ENCODE measurements at places on chromosomes 11 and 22.

DNA sequence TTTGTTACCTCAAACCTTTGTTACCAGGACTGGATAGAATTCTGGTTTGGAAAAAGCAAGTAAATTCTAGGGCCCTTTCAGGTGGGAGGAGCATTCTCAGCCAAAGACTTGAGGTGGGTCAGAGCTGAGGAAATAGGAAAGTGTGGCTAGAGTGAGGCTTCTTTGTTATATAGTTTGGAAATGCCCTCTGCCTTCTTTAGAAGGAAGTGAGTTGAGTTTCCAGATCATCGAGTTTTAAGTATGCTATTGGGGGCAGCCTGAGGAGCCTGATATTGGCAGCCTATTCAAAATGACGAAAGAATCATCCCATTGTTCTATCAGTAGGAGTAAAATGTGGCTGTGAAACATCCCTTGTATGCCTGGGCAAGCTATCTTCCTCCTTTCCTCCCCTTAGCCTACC lies 134.1 kb downstream of the ARHGAP42 start:
- no peak for DNase-seq

GRCh38 chr11:62398011-62398994 lies 20.5 kb upstream of the SCGB1A1 start:
- DNase-seq = no peak

DNA sequence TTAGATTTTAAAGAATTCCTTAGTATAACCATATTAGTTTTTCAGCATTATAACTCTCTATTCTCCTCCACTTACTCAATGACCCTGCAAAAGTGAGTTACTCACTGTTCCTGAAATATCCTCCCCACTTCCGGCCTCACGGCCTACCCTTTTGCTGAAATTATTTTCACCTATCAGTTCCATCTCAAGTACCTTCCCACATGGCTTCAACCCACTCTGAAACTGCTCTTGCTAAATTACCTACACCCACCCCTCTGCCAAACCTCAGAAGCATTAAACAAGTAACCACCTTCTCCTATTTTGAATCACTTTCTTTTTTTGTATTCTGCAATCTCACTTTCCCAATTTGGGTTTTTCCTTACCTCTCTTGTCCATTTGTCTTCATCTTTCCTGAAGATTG lies 37.7 kb downstream of the OR5P2 start:
- DNase-seq = no peak

- no peak for DNase-seq
Observed at GRCh38 chr22:46425016-46425415, 89.5 kb downstream of the TRMU start.

DNA sequence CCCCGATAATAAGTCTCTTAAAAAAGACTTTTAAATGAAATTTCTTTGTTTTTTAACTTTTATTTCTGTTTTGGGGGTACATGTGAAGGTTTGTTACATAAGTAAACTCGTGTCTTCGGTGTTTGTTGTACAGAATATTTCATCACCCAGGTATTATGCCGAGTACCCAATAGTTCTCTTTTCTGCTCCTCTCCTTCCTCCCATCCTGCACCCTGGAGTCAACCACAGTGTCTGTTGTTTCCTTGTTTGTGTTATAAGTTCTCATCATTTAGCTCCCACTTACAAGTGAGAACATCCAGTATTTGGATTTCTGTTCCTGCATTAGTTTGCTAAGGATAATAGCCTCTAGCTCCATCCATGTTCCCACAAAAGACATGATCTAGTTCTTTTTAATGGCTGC lies 1.6 kb upstream of the GSTP1 start:
- no peak for DNase-seq

GRCh38 chr11:35436581-35437250 lies 17.4 kb upstream of the SLC1A2 start:
- no peak for DNase-seq

- no peak for DNase-seq
Observed at GRCh38 chr11:87038235-87038977, 672 bp downstream of the TMEM135 start.

DNA sequence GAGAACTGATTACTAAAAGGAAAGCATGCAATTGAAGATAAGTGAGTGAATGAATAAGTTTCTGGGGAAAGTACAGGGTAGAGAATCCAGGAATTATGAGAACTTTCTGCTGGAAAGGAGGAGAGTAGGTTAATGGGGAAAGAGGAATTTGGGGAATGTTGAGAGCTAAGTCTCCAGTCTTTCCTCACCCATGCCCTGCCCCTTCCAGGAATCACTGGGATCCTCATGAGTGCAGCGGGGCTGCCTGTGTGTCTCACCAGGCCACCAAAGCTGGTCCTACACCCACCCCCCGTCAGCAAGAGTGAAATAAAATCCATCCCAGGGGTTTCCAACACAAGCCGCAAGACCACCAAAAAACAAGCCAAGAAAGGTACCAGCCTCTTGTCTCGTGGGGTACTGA lies 17.0 kb downstream of the DTX4 start:
- DNase-seq = no peak

DNA sequence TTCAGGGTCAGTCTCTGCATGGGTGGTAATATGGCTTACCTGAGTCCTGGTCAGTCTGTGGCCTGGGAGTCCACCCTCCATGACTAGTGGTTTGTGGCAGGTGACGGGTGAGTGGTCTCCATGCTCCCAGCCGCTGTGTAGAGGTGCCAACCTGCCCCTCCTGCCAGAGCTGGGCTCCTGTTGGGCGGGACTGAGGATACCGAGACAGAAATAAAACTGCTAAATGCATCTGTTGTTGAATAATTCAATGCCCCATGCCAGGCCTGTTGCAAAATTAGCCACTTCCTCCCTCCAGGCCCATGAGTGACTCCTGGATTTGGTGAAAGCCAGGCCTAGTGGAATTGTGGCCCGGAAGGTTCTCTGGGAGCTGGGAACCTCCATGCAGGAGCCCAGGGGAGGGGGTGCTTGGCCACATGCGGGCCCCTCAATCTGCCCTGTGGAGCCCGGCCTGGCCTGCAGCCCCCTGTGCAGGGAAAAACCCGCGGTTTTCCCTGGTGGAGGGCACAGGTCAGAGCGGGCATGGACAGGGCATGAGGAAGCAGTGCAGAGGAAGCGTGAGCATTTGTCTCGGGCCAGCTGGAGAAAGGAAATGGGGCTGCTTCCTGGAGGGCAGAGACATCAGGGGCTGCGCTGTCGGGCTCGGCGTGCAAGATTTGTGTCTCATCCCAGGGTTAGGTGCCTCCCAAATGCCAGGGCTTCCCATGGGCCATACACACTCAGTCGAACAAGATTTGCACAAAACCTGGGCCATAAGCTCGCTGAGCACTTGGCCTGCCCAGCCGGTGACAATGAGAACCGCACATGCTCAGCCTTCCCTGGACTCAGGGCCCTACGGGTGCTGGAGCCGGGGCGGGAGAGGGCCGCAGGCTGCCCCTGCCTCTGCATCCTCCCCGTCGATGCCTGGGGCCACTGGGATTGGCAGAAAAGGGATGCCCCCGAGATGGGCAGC lies 66.9 kb downstream of the KCNQ1 start:
- no peak for DNase-seq

GRCh38 chr22:23822101-23822671 lies 16.6 kb downstream of the DERL3 start:
- DNase-seq = no peak

- peak; percentile 96 for DNase-seq
Observed at GRCh38 chr22:30667494-30668385, at the start of gene DUSP18. DUSP18 (minus strand) TSS chr22:30667875; CDS start chr22:30664003, 3,872 bp downstream.

GRCh38 chr11:45468267-45468856 lies 182.2 kb upstream of the SYT13 start:
- no peak for DNase-seq

- no peak for DNase-seq
Observed at GRCh38 chr11:106017093-106017492, 4.9 kb downstream of the MSANTD4 start.

DNA sequence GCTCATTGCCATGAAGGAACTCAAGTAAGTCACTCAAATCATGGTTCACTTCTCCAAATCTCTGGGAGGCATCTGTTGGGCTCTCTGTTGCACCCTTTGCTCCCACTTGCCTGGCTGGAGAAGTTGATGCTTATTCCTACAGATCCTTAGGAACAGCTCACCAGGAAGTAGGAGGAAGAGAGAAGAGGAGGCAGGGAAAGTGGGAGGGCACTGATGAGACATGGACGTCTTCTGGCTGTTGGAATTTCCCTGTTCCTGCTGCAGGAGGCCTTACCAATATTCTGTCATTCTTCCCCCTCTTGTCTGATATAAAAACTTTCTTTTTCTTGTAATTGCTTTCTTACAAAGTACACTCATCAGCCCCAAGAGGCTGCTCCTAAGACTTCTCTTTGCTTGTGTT lies 13.6 kb downstream of the POLR2F start:
- DNase-seq = no peak

- peak; percentile 68 for DNase-seq
Observed at GRCh38 chr11:2380807-2381350, 3.8 kb downstream of the CD81 start.

GRCh38 chr11:27722953-27723344 lies 22.7 kb upstream of the BDNF start:
- no peak for DNase-seq

GRCh38 chr11:64290352-64291261 lies 495 bp upstream of the KCNK4 start:
- DNase-seq = no peak

DNA sequence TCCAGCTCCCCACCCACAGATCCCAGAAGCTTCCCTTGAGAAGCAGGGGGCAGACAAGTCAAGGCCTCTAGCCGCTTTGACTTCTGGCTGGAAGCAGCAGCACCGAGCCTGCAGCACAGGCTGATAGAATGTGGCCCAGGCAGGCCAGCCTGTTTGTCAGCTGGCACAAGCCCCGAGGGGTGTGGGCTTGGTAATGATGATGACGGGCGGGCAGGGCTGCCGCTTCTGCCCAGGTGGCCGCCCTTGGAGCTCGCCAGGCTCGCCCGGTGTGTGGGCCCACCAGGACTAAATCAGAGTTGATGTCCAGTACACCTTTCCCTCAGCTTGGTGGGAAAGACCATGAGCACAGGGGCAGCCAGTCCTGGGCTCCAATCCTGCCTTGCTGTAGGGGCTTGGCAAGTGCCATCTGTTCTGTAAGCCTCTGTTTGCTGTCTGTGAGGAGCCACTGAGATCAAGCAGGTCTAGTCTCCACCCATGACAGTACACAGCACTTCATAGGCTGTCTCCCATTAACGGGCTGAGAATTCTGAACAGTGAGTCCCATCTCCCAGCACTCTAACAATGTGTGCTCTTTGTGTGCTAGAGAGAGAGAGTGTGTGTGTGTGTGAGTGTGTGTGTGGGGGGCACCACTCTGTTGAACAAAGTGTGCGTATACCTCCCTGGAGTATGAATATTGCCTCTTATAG lies 26.8 kb downstream of the MICAL2 start:
- no peak for DNase-seq

DNA sequence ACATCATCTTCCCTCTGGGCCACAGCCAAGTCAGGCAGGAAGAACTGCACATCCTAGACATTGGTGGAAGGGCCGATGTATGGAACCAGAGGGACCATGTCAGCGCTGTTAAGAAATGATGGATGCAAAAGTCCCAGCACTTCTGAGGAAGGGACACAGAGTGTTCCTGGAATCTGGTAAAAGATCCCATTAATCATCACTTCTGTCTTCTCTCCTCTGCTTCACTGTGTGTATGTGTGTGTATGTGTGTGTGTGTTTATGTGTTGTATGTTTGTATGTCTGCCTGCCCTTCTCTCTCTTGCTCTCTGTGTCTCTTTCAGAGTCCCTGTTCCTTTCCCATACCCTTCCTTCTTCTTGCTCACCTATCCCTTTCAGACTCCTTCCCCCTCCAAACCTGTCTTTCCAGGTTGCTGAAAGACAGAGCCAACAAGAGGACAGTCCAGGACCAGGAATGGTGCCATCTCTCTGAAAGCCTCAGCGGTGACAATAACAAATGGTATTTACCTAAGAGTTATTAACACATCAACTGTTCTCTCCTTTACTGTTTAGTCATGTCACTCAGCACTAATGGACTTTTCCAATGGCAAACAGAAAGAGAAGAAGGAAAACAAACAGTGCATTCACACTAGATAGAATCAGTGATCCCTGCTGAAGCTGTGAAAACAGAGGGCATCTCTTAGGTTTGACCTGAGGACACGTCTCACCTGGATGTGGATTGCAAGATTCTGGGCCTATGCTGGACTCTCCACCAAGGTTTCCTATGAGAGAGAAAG lies 47.1 kb downstream of the EHF start:
- DNase-seq = no peak

DNA sequence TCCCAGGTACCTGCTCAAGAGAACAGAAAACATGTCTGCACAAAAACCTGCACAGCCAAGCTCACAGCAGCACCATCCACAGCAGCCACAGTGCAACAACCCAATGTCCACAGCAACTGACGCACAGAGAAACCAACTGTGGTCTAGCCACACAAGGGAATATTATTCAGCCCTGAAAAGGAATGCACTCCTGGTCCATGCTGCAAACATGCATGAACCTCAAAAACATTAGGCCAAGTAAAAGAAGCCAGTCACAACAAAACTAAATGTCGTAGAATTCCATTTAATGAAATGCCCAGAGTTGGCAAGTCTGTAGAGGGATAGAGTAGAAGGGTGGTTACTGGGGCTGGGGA lies 60.6 kb downstream of the MYEOV start:
- no peak for DNase-seq

DNA sequence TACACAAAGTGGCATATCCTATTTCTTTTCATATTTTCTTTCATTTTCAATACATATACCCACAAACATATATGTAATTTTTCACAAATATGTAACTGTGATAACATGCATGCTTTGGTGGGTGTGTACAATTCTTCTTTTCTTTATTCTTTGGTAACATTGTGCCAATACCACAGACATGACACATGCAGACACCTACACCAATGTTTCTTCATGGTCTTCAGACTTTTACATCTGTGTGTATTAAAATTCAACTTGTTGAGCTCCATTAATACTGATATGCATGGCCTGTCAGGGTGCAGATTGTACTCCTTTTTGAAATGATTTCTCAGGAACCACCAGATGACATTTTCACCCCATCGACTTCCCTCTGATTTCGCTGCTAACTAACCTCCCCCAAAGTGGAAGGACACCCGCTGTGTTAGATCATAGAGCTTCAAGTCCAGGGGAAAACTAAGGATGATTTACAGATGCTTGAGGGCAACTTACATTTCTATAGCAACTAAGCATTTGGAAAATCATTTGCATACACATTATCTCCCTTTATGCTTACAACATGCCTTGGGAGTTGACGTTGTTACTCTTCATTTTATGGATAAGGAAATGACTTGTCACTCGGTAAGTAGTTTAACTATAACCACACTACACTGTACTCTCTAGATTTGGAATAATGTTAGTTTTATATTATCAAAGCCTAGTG lies 10.5 kb upstream of the PANX3 start:
- no peak for DNase-seq

- DNase-seq = no peak
Observed at GRCh38 chr11:122192634-122193255, 76.7 kb upstream of the BLID start.

DNA sequence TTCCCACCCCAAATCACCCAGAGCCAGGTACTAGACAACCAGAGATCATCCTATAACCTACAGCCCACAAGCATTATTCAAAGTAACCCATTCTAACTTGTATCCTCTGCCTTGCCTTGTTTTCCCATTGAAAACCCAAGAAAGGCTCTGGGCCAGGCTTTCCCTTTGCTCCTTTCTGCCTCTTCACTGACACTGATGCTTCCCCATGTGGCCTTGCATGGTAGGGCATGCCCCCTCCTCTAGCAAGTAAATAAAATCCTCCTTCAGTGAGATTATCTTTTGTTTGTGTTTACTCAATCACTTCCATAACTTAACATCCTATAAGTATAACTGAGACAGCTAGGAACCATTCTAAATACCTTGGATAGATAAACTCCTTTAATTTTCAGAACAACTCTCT lies 65.6 kb upstream of the FAR1 start:
- DNase-seq = no peak

GRCh38 chr22:43622886-43623285 lies 189.2 kb downstream of the EFCAB6 start:
- no peak for DNase-seq
